ENCODE measurements at places on chromosomes 6 and 20. TPM values are rescaled to one million over a fixed set of nuclear protein-coding genes. Genes with fewer than 3 reads are reported as not detected.

NKAIN2 gene
- polyA plus RNA-seq = 25.3 TPM

MUC22 gene
- polyA plus RNA-seq = not detected

SLC22A3 gene
- 4.4 TPM for polyA plus RNA-seq

GRCh38 chr6:3745566-3746118, 5.9 kb downstream of the PXDC1 start:
- DNase-seq = no peak

GRCh38 chr6:3181105-3181504, 23.8 kb upstream of the TUBB2A start:
- DNase-seq = no peak

- no peak for DNase-seq
These were observed 110.3 kb downstream of the CARMIL1 start for GRCh38 chr6:25389471-25389870.
